ENCODE measurements at places on chromosomes 7 and 10.
A peak's percentile ranks its signal among the peaks of the same experiment; 100 is the strongest.

GRCh38 chr7:123711832-123712293 is 36.9 kb downstream of the WASL start:
- no peak for DNase-seq

- no peak for DNase-seq
These were observed 754.7 kb downstream of the GRID1 start for GRCh38 chr10:85611746-85612377.

DNA sequence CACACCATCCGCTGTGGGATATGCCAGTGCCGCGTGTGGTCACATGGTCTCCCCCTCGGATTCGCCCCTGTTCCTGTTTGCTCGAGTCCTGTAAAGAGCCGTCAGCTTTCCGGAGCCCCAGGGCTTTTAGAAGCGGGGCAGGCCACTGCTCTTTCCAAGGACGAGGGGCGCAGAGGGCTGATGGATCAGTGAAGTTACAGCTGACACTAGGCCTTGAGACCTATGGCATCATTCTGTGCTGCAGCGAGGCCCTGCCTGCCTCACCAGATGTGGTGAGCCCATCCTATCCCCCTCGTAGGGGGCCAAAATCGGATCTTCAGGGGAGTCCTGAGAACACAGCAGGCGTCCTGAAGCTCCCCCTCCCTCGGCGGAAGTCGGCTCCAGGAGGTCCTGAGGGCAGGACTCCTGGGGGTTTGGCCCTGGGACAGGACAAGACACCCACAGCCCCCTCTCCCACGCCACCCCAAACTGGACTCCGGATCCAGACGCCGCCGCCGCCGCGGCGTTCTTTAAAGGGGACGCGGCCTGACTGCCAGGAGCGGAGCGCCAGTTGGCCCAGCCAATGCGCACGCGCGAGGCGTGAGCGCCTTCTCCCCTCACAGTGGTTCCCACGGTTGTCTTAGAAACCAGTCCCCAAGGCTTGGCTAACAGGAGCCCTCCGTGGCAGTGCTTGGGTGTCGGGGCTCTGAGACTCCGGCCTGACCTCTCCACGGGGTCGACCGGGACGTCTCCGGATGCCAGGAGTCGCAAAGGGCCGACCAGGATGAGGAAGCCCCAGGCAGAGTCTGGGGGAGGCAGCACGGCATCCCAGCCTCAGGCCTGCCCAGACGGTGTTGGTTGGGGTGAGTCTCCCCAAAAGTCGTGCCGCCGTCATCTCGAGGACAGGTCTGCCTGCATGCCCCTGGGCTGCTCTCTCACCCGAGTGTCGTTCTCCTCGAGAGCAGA is 371.7 kb downstream of the ZNF716 start:
- DNase-seq, result no peak

- DNase-seq, result no peak
These were observed 95.1 kb upstream of the PFKP start for GRCh38 chr10:2972216-2972615.

DNA sequence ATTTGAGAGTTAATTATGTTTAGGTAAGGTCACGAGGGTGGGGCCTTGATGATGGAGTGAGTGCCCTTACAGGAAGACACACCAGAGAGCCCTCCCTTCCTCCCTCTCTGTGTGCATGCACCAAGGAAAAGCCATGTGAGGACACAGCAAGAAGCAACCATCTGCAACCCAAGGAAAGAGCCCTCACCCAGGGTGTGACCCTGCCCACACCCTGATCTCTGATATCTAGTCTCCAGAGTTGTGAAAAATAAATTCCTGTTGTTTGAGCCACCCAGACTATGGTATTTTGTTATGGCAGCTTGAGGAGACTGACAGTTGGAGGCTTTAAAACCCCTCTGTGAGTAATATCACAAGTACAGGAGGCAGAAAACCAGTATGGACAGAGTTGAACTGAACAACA is 15.0 kb upstream of the MCM10 start:
- no peak for DNase-seq

DNA sequence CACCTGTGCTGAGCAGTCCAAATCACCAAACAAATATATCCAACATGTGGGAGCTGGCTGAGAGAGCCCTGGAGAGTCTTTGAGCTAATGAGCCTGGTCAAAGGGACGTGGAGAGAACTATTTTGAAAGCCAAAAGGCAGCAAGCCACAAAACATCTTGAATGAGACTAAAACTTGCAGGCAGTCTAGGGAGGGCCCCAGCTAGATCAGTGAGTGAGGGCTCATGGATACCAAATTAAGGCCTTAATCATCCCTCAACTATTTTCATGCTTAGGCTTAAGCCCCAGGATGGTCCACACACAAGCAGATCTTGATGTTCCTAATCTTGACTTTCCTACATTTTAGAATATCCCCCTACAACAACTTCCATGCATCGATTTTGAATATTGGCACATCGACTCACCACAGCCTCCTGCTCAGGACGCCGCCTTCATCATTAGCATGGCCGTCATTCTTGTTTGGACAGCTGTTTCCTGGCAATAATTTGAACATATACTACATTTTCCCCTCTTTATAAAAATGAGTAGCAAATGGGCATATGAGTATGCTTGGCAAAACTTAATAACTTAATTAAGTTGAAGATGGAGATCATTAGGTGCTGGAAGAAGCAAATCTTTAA is 86.9 kb upstream of the ADAM12 start:
- no peak for DNase-seq

- no peak for DNase-seq
These were observed 10.0 kb downstream of the LOXL4 start for GRCh38 chr10:98257961-98258360.

DNA sequence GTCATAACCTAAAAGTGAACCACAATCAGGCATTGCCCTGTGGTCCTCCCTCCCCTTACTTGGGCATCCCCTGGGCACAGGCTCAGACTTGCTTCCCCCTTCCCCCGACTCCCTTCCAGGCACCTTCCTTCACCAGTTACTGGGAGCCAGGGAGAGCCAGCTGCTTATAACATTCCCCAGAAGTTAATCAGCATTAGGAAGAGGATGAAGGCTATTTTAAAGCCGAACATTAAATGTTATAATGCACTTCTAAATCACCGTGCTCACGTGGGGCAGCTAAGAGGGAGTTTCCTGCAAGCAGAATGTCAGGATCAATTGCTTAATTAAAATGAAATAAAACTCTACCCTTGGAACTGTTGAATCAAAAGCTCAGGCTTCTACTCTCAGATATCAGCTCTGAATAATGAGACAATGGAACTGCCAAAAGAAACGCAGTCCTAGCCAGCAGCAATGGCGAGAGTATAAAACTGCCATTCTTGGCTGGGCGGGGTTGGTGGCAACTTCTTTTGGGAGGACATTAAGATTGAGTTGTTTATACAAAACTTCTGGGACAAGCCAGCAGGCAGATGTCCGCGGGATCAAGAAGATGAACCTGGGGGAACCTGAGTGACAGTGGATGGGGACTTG is 169.5 kb downstream of the FANK1 start:
- no peak for DNase-seq

DNA sequence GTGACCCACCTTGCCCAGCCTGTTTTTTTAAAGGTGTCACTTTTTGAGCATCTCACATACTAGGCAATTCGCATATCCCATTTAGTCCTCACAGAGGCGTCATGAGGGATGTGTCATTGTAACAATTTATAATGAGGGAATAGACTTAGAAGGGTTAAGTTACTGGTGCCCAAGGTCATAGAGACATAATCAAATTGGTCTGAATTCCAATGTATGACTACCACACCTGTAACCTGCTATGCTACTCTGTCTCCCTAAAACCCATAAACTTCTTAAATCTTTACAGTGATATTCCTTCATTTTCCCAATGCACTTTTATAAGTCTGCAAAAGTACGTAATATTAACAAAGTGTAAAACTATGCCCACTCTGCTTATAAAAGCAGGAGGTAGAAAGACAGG is 7.1 kb downstream of the ZMYND11 start:
- no peak for DNase-seq

- no peak for DNase-seq
These were observed 38.9 kb downstream of the DNAJB12 start for GRCh38 chr10:72315611-72316385.

DNA sequence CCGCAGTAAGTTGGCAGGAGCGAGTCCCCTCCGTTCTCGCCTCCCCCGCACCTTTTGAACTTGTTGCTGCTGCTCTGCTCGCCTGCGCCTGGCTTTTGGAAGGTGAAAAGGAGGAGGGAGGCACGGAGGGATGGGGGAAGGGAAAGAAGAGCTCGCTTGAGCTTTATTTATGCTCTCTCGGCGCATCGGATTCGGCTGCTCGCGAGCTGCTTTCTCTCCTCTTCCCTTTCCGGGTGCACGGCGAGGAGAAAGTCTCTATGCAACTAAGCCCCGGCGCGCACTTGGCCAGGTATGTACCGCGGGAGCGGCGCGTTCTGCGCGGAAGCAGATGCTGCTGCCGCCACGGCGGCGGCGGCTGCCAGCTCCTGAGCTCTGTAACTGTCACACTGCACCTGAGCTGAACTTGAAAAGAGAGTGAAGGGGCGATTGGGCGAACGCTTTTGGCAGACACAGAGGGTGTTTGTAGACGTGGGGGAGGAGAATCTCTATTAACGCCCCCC is 551 bp downstream of the KCND2 start:
- DNase-seq, result peak; percentile 66

- no peak for DNase-seq
These were observed 50.0 kb upstream of the KMT2C start for GRCh38 chr7:152485826-152486225.

DNA sequence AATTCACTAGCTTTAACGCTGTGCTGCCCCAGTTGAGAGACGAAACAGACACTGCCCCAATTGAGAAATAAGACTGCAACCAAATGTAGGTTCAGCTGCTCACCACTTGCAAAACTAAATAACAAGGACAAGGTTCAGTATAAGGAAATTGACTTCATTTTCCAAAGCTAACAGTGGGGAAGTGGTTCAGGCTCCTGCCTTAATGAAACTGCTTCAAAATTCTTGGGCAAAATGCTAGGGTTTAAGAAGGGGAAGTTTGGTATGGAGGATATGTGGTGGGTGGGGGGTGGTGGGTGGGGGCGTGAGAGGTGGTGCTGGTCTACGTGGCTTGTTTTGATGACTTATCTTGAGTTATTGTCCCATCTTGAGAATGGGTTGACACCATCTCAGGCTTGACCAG is 21.8 kb downstream of the MRPL32 start:
- no peak for DNase-seq

DNA sequence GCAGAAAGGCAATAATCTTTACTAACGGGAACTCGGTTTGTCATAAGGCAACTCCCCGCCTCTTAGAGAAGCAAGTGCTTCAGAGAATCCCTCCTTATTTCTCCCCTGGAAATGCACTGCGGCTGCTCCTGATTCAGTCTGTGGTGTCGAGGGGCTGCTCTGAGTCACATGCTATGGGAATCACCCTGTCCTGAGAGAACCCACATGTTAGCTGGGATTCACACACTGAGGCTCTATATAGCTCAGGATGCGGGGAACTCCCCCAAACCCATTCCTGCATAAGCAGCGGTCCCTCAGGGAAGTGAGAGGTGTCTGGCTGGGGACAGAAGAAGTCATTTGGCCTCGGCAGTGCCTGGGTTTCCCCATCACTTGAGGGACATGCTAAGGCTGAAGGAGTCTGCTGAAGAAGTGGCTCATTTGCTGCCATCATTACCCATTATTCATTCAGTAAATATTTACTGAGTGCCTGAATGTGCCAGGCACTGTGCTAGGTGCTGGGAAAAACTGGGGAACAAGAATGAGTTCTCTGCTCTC is 87.5 kb downstream of the ATXN7L1 start:
- no peak for DNase-seq

GRCh38 chr7:155692317-155692716 is 47.9 kb downstream of the RBM33 start:
- DNase-seq, result peak; percentile 62

- no peak for DNase-seq
These were observed 107.9 kb upstream of the FRMD4A start for GRCh38 chr10:14438576-14438975.
